ENCODE measurements at places on chromosomes 5 and 9.

DNA sequence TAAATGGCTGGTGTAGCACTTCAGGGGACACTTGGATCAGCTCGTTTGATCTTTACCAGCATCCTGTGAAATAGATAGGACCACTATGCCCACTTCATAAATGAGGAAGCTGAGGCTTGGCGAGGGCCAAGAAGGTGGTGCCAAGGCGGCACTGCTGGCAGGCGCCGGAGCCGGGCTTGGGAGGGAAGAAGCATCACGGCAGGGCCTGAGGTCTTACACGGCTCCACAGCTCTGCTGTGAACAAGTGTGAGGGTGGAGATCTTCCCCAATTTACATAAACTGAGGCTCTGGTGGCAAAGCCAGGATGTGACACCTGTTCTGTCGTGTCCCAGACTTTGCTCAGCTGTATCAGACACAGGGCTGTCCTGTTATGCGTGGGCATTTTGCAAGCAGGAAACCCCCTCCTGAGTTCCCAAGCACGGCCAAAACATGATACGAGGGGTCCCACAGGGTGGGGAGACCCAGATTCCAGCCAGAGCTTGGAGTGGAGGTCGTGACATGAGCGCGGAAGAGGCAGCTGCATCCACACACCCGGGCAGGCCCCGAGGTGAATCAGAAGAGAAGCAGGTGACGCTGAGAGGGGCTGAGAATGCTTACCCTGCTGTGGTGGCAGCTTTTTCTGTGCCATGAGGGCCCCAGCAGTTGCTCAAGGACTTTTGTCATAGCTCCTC, 117.5 kb upstream of the BOD1 start:
- no peak for DNase-seq

DNA sequence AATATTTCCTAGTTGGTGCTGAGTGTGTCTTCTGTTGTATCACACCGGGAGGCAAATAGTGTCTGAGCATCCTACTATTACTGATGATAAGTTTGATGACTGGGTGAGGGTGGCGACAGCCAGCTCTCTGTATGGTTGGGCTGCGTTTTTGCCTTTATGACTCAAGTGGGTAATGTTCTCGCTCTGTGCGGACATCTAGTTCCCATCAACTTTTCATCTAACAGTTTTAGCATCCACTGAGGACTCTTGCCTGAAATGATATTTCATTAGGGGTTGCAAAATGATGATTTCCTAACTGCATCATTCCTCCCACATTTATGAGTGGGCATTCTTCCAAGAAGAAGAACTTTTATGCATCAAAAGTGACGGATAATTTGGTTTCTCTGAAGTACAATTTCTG, 26.5 kb downstream of the HMCN2 start:
- DNase-seq, result no peak

DNA sequence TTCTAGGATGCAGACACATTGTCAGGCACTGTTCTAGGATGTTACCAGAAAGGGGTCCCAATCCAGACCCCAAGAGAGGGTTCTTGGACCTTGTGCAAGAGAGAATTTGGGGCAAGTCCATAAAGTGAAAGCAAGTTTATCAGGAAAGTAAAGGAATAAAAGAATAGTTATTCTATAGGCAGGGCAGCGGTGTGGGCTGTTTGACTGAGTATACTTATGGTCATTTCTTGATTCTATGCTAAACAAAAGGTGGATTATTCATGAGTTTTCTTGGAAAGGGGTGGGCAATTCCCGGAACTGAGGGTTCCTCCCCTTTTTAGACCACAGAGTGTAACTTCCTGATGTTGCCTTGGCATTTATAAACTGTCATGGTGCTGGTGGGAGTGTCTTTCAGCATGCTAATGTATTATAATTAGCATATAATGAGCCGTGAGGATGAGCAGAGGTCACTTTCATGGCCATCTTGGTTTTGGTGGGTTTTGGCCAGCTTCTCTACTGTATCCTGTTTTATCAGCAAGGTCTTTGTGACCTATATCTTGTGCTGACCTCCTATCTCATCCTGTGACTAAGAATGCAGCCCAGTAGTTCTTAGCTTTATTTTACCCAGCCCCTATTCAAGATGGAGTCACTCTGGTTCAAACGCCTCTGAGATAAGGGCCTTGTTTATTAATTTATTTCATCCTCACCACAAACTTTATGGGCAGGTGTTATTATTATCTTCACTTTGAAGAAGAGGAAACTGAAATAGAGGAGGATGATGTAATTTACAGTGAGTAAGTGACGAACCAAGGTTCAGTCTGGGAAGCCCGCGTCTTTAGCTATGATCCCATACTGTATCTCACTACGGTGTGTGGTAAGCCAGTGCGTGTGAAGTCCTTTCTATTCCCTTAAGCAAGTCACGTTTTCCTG, 186.0 kb upstream of the KLF4 start:
- no peak for DNase-seq

DNA sequence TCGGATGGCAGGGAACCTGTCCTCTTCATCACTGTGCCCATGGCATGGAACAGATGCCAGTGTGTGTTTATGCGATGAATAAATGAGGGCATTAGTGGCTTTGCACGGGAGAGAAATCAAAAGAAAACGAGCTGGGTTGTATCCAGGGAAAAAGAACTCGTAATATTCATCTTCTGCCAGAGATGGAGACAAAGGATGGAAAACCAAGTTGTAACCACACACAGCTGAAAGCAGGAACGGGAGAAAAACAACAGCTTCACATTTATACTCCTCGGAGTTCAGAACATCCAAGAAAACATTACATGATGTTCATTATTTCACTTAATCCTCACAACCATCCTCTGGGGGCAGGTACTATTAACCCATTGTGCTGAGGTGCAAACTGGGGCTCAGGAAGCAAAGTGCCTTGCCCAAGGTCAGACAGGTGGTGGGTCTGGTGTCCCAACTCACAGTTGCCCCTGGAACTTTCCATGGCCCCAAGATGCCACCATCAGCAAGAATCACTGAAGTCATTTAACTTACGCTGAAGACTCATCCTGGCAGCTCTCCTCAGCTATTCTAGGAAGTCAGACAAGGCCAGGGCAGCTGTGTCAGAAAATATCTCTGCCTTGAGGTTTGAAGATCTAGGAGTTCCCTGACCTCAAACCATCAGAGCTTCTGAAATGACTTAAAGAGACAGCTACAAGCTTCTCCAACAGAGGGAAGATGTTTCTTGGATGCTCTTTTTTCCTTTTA, 250.4 kb downstream of the NSG2 start:
- no peak for DNase-seq

DNA sequence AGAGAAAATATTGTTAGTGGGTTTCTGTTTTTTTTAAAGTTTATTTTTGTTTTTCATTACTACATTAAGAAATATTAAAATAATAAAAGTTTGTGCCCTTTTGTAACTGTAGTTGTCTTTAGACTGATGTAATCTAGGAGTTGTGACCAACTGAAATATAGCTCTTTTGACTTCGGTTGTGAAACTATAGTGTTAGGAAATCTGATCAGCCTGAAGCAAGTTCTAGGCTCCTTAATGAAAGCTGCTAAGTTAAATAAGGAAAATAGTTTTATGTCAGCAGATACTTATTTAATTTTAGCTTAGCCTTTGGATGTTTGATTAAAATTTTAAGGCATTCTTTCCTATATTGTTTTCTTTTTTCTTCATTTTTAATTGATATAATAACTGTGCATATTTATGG, 14.2 kb downstream of the AP3S1 start:
- no peak for DNase-seq

GRCh38 chr9:88164850-88165249, 26.6 kb upstream of the SPATA31C2 start:
- DNase-seq, result no peak

DNA sequence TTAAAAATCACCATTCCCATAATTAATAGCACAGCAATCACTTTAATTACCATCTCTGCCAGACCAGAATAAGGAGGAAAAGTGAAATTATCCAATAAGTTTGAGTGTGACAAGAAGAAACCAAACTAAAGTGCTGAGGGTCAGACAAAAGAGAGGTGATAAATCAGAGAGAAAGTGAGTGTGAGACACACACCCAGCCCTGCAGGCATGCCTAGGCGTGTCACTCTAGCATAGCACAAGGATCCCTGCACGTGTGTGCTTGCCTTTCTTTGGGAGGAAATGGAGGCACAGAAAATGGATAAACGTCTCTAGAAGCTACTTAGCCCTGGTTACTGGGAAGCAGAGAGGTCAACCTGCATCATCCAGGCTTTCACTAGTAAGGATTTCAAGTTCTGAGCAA, 56.2 kb downstream of the SEMA6A start:
- peak; percentile 35 for DNase-seq

DNA sequence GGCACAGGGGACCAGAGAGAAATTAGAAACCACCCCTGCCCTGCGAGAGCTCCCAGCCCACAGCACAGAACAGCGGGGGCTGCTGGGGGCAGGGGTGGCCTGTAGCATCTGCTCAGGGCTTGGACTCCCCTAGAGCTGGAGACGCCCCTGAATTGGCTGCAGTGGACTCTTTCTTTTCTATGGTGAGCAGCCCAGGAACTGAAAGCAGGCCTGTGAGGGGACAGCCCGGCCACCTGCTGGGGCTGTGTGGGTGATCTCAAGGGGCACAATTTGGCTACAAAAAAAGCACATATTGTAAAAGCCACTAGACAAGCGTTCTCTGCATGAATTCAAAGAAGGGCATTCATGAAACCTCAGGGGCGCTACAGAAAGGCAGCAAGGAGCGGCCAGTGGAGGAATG, 57.5 kb upstream of the ICE1 start:
- no peak for DNase-seq

GRCh38 chr9:5428794-5429528, 8.8 kb downstream of the PLGRKT start:
- DNase-seq, result no peak

DNA sequence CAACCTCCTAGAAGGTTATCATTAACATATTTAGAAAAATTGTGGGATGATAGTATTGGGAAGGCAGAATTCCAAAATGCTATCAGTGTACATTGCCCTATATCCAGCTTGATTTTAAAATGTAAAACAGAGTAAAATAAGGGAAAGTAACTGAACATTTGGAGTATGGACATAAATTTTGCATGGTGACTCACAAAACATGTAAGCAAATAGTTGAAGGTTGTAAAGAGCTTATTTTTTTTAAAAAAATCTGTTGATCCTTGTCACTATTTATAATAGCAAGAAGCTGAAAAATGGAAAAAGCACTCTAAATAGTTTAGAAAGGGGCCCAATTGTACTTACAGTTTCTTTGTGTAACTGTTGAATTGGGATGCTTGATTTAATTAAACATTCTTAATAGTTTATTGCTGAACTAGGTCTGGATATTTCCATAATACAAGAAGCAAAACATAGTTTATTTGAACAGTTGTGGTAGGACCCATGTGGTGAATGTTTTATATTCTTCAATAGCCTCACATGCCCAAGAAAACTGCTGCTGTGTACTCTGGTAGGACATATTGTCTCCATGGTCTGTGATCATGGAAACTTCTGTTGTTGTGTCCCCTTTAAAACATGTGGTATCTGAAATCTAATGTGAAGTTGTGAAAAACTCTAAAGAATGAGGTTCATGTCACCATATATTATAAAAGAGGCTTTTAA, 82.4 kb downstream of the NNT start:
- no peak for DNase-seq

DNA sequence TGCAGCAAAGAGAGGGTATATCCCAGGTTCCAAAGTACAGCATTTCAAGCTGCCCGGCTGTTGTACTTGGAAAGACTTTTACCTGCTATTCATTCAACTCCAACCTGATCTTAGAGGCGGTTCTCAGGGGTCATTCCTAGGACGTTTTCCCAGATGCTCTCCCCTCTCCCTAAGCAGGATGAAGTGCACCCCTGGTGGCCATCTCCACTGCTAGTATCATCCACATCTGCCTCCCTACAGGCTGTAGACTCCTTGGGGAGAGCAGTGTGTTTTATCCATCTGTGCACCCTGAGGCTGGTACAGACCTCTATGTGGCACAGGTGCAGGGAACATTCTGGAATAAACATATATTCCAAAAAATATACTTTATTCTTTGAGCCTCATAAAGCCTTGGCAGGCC, 56.8 kb downstream of the PTPN3 start:
- no peak for DNase-seq

GRCh38 chr9:1454616-1455347, 404.6 kb downstream of the DMRT2 start:
- DNase-seq, result no peak

GRCh38 chr9:36064448-36065037, 27.8 kb downstream of the RECK start:
- no peak for DNase-seq

GRCh38 chr9:78612091-78612490, 315.2 kb downstream of the PSAT1 start:
- no peak for DNase-seq

DNA sequence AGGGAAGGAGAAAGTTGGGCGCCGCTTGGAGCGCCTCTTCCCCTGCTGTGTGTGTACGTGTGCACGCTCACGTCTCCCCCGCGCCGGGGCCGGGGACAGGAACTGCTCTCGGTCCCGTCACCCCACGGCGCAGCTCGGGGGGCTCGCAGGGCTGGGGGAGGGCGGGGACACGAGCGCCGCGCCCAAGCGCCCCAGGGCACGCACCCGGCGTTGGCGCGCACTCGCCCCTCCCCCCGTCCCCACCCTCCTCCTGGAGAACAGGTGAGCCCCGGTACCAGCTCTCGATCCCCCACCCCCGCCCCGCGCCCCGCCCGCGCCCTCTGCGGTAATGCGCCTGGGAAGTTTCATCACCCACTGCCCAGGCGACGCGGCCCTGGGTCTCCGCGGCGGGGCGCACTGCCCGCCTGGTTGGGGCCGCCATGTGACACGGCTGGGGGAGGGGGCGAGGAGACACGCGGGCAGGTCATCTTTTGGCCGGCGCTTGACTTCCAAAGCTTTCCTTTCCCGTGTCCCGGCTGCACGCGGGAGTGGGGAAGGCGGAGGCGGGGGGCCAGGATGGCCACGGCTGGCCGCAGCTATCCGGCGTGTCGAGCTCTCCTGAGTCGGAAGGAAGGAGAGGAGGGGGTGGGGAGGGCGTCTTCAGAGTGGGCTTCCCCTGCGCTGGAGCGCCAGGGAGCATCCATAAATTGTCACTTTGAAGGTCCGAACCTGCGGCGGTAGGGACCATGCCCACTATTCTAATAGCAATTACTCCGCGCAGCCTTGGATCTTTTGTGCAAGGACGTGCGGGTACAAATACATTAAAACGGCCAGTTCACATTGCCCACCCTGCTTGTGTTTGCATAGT, 1.5 kb upstream of the STC2 start:
- no peak for DNase-seq

DNA sequence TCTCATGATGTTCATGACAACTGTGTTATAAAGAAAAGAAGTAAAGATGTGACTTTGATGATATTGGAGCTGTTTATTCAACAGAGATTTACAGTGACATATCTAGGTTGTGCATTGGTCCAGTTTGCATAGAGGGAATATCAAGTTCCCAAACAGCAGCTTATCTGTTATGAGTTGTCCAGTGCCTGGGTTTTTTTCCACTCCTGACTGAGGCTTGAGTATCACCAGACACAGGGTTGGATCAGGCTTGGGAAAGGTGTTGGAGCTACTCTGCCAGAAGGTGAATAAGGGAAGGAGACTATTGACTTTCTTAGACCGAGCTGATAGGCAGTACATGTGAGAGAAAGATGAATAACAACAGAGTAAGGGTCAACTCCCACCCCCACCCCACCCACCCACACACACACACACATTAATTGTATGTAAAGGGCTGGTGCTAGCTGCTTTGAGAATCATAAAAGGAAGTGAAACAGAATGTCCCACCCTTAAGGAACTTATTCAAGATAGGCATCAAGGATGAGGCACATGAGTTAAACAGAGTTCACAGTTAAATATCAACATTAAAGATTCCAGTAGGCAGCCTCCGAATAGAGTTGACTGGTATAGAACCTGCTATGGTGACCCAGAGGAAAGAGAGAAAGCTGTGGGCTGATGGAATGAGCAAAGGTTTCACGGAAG, 33.0 kb upstream of the RASGRF2 start:
- no peak for DNase-seq
